Right kidney (tissue), 9 donors: ENCODE measurements at places on chromosomes 2 and 18.
A peak's percentile ranks its signal among the peaks of the same experiment; 100 is the strongest.

GRCh38 chr2:73249636-73250035, 15.5 kb downstream of the CCT7 start:
- no peak for DNase-seq

DNA sequence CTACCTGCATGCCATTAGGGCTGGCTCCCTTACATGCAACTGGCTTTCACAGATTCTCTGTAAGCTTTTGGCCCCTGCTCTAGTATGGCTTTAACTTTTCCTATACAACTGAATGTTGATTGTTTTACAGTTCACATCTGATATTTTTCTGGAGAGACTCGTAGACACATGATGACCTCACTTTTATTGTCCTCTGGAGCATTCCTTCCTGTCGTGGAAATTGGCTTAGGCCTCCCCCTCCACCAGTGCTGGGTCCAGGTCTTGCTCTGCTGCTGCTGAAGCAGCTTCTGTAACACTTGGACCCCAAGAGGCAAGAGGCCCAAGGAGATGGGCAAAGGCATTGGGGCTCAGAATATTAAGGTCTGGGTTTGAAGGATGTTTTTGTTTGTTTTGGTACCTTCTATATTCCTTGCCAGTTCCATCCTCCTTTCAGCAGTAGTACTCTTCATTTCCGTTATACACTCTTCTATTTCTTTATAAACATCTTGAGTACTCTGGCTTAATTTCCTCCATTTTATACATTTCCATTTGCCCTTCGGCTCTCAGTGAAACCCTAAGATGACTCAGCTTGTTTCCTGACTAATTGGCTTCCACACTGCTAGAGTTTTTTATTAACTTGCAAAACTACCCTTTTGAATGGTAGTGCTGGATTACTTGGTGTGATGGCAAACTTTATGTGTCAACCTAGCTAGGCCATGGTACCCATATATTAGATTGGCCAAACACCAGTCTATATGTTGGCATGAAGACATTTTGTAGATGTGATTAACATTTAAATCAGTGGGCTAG, 219.8 kb downstream of the CDCA7 start:
- DNase-seq = no peak

GRCh38 chr2:241965931-241966412, 96.4 kb downstream of the RTP5 start:
- peak; percentile 7 for DNase-seq

GRCh38 chr2:202071107-202071506, 1.9 kb upstream of the KIAA2012 start:
- DNase-seq = no peak

DNA sequence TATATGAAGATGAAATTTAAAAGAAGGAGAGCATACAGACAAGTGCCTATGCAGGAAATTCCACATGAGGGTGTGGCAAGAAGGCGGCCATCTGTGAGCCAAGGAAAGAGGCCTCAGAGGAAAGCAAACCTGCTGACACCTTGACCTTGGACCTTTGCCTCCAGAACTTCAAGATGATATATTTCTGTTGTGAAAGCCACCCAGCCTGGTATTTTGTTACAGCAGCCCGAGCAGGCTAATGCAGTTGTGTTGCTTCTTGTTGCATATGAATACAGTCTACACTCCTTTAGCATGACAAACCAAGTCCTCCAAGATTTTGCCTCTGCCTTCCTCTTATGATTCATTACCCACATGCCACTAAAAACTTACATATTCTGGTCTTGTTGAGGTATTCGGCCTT, 374.8 kb upstream of the TRIB2 start:
- no peak for DNase-seq

- DNase-seq = no peak
Observed at GRCh38 chr2:205589479-205589878, 92.8 kb upstream of the NRP2 start.

DNA sequence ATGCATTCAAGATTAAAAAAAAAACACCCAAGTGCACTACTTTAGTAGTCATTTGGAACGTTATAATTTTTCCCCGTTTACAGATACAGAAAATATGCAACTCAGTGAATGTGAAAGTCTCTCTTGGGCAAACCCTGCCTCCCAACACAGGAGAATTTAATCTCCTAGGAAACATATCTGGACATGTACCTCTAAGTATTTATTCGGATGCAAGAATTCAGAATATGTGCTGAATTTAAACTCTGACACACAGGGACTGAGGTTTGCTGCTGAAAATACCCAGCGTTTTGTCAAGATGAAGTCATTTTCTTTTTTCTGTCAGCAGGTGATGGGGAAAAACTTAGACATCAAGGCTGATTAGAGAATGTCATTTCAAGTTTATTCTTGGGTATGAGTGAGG, 105.4 kb downstream of the ACKR3 start:
- no peak for DNase-seq

DNA sequence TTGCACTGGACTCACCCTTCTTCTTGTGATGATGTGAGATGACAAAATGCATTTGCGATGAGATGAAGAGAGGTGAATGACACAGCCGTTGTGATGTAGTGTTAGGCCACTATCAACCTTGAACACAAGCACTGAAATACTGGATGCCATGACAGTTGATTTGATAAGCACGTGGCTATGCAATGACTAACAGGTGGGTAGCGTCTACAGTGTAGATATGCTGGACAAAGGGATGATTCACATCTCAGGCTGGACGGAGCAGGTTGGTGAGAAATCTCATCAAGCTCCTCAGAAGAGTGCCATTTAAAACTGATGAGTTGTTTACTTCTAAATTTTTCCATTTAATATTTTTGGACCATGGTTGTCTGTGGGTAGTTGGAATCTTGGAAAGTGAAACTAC, 375.8 kb upstream of the LYPD1 start:
- no peak for DNase-seq

DNA sequence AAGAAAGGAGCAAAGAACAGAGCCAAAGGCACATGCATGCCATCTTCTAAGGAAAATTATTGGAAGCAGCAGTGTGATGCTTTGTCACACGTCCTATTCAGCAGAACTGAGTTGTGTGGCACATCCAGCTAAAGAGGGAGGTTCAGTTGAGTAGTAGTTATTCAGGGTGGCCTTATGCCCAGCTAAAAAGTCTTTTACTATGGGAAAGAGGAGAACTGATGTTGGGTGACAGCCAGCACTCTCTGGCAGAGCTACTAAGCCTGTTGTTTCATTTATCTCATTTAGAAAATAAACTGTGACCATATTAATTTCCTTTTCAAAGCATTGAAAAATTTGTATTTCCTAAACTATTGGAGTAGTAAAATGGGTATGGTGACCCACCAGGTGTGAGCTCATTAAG, 18.5 kb downstream of the ITGA6 start:
- DNase-seq = no peak

- no peak for DNase-seq
Observed at GRCh38 chr2:14388724-14389123, 243.8 kb upstream of the LRATD1 start.

GRCh38 chr18:37318360-37319355, 246.9 kb downstream of the CELF4 start:
- no peak for DNase-seq

GRCh38 chr18:78199611-78200010, 780.0 kb upstream of the SALL3 start:
- no peak for DNase-seq

DNA sequence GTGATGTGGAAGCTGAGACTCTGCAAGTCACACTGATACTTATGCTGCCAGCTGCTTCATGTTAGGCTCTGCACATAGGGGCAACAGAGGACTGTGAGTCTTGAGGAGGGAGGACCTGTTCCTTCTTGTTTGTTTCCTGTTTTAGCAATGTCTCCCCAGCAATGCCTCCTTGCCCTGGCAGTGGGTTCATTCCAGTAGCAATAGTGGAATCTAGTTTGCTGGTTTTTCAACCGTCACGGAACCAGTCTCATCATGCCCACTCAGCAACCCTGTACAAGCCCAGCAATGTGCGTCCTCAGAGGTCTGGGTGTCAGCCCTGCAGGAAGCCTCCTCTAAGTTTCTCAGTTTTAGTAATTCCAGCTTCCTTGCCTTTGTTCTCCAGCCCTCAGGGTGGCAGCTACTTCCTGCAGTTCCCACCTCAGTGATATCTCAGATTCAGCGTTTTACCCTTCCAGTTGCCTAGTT, 20.5 kb upstream of the ITGB6 start:
- no peak for DNase-seq

DNA sequence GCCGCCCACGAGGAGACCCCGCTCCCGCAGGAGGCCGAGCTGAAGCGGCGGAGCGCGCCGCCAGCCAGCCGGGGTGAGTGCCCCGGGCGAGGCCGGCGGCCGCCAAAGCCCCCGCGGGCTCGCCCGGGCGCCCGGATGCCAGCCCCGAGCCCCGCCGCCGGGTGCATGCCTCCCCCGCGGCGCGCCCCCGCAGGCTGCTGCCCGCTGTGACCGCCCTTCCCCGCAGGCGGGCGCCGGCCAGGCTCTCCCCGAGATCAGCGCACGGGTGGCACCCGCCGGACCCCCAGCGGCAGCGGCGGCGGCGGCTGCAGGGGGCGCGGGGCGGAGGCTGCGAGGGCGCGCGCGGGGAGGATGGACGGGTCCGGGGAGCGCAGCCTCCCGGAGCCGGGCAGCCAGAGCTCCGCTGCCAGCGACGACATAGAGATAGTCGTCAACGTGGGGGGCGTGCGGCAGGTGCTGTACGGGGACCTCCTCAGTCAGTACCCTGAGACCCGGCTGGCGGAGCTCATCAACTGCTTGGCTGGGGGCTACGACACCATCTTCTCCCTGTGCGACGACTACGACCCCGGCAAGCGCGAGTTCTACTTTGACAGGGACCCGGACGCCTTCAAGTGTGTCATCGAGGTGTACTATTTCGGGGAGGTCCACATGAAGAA, 470 bp downstream of the KCNF1 start:
- DNase-seq = peak; percentile 45

GRCh38 chr2:28929581-28929980, 35.1 kb downstream of the WDR43 start:
- DNase-seq = no peak

DNA sequence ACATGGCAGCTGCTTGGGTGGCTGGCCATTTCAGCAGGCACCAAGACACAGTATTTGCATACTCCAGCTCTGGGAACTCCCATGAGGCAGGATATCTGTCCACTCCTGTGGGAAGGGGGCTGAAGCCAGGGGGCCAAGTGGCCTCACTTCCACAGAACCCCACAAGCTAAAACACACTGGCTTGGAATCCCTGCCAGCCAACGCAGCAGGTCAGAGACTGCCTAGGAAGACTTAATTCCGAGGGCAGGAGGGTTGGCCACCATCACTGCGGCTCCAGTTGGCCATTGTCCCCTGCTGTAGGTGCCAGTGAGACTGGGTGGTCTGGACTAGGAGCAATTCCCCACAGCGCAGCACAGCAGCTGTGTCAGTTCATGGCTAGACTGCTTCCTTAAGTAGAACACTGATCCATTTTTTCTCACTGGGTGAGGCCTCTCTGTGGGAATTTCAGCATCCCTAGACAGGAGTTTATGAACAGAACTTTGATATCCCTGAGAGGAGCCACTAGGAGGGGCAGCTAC, 52.0 kb downstream of the SPAG16 start:
- no peak for DNase-seq

DNA sequence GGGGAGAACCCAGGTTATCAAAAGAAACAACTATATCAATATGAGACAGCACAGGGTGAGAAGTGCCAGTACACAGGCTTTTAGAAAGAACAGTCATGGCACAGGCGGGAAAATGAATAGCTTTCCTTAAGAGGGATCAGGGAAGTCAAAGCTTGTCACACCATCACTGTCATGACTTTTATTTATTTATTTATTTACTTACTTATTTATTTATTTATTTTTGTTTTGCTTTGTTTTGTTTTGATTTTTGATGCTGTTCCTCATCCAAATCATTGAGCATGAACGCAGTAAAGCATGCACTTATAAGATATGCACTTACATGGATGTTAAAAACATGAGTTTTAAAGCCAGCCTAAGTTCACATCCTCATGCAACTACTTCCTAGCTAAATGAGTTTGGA, 19.3 kb upstream of the CRIM1 start:
- no peak for DNase-seq

DNA sequence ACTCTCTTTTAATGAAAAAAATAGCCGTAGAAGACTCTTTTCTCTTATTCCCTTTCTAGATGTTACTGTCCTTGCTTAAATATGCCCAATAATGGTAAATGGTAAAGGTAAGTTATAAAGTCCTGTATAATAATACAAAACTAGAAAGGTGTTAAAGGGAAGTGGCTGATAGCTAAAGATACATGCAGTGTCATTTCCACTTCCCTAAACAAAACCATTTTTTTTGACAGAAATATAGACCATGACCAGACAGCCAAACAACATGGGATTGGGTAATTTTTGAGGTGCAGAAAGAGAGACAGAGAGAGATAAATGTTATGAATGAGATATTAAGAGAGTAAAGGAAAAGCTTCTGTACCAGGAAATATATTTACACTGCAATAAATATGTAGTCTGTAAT, 731.7 kb upstream of the REG3G start:
- no peak for DNase-seq

GRCh38 chr2:125125902-125126301, 1100.8 kb downstream of the CNTNAP5 start:
- no peak for DNase-seq

DNA sequence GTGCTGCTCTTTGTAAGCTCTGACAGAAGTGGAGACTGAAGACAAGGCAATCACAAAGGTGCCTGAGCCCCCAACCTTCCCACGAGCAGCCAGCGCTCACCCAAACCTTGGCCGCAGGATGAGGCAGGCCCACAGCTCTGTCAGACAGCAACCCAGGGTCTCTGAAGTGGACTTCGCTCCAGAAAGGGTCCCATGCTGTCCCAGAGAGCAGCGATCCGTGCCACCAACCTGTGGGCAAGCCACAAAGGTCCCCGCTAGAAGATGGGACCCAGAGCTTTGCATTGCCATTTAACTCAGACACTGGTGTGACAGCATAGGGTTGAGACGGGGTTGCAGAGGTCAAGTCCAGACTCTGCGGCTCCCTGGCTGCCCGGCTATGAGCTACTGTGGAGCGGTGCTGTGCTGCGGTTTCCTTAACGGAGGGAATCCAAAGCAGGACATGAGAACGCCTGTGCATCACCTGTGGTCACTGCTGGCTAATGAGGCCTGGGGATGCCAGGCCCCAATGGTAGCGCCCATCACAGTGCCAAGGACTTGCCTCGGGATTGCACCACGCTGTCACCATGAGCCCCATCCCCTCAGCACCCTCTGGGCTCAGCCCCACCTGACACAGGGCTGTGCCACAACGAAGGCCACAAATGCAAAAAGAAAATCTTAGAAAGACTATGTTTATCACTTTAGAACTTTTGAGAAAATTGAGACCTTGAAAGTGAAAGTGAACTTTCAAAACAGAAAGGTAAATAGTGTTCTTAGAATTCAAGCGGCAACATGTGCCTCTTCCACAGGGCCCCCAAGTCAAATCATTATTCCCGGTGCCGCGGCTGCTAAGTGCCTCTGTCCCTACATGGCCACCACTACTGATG, 103.4 kb downstream of the HDAC4 start:
- DNase-seq = no peak

DNA sequence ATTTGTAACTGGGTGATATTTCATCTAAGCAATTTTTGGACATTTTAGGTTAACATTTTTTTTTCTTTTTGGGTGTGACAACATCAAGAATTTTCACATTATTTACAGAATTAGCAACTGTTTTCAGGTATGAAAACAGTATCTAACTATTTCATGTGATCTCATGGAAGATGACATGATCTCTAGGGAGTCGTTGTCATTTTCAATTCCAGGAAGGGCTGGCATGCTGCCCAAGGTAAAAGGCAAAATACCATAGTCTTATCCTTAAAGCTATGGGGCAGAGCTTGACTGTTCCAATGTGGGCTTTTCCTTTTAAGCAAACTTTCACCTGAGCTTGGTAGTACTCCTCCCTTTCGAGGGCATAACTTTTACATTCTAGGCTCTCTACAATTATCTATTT, 443.7 kb downstream of the DSEL start:
- no peak for DNase-seq

GRCh38 chr2:145141981-145142380, 622.1 kb upstream of the ZEB2 start:
- no peak for DNase-seq

GRCh38 chr18:60113396-60113795, 213.6 kb downstream of the PMAIP1 start:
- no peak for DNase-seq
